Activated CD4-positive, alpha-beta memory T cell treated with anti-CD3 and anti-CD28 coated beads for 36 hours (primary cell): ENCODE measurements at places on chromosomes 13 and 19. TPM values are rescaled to one million over a fixed set of nuclear protein-coding genes. Genes with fewer than 3 reads are reported as not detected.

The PTH2 gene
- not detected for total RNA-seq

DNA sequence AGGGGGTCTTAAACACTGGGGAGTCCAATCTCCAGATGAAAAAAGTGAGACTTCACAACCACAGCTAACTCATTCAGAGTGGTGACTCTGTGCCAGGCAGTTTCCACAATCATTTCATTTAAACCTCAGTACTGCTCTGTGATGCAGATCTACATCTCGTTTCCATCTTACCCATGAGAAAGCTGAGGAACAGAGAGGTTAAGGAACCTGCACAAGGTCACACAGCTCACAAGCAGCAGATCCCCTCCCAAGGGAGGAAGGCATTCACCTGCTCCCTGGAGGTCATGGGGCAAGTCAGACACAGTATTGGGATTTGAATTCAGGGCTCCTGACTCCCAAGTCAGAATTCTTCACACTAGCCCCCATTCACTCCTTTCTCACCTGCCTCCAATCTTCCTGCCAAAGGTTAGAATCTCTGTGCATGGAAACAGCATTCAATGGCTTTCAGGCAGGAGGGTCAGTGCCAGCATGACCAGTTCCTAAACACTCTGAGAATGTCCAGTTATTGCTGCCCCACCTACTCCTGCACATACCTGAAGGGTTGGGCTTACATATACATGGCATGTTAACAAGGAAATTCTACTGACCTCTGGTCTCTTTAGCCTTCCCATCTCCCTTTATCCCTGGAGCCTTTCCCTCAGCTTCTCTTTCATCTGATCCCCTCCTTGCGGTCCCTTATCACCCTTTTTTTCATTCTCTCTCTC is 1.9 kb downstream of the CABP5 start:
- DNase-seq = no peak

- DNase-seq = no peak
Observed at GRCh38 chr19:56955637-56956216, 115.2 kb upstream of the PEG3 start.

GRCh38 chr13:26965952-26966700 is 205.5 kb downstream of the USP12 start:
- DNase-seq = no peak

- no peak for DNase-seq
Observed at GRCh38 chr13:99956473-99957349, 14.9 kb downstream of the ZIC5 start.

GRCh38 chr13:31209172-31209840 is 9.5 kb downstream of the B3GLCT start:
- DNase-seq = no peak

DNA sequence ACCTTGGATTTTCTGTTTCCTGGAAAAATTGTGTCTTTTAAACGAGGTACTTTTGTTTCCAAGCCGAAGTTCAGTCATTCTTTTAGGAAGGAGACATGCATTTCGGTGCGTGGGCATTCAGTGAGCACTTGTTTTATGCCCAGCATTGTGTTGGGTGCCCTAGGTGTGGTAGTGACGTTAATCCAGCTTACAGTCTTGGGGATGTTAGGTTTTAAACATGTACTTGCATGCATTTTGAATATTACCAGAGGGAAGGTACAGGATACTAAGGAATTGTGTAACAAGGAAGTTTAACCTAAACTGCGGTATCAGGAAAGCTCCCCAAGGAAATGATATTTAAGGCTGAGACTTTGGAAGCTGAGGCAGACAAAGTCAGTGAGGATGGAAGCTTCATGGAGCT is 66.3 kb downstream of the ARHGAP35 start:
- no peak for DNase-seq

DNA sequence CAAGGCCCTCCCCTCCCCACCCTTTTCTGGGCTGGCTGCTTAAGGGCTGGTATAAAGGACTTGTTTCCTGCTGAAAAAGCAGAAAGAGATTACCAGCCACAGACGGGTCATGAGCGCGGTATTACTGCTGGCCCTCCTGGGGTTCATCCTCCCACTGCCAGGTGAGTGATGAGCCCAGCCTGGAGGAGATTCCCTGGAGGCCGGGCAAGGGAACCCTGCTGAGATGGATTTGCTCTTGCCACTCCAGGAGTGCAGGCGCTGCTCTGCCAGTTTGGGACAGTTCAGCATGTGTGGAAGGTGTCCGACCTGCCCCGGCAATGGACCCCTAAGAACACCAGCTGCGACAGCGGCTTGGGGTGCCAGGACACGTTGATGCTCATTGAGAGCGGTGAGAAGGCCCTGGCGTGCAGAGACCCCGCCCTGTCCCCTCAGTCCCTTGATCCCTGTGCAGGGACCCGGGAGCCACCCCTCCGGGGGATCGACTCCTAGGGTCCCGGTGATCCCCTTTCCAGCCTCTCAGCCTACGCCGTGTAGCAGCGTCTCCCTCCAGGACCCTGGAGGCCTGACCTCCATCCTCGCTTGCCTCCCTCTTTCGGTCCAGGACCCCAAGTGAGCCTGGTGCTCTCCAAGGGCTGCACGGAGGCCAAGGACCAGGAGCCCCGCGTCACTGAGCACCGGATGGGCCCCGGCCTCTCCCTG is at the start of gene CD177:
CD177 (plus strand) TSS at position 81 of the 699 bp plus-strand sequence; CDS start at position 110, 29 bp downstream.
- no peak for DNase-seq

DNA sequence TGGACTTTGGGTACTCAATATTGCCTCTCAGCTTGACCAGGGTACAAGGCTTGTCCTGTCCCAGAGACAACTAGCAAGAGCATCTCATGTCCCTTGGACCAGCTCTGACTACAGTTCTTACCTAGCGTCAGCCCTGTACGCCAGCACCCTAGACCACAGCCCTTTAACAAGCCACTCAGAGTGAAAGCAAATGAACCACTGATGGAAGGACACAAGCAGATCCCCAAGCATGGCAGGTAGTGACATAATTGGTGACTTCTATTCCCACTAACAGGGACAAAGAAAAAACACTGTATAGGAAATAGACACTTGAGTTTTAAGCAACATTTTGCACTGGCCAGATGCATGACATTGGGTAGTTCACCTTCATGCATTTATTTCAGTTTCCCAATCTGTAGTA is 8.8 kb upstream of the LRCH1 start:
- no peak for DNase-seq
